NCI-H774 (cell line): ENCODE measurements at places on chromosomes 6 and 20.

GRCh38 chr20:5595744-5596143 is 154.5 kb upstream of the SHLD1 start:
- DNase-seq = no peak

DNA sequence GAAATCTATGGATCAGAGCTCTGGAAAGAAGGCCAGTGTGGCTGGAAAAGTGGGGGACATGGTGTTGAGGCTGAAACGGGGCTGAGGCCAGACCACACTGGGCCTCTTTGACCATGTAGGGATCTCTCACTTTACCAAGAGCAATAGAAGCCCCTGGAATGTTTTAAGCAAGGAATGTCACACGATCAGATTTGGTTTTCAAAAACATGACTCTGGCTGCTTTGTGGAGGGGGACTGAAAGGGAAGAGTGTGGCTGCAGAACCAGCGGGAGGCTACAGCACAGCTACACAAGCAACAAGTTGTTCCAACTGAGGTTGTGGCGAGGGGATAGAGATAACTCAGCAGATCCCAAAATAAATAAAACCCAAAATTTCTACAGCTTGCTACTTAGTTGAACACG is 346.0 kb downstream of the NRN1 start:
- DNase-seq = no peak

DNA sequence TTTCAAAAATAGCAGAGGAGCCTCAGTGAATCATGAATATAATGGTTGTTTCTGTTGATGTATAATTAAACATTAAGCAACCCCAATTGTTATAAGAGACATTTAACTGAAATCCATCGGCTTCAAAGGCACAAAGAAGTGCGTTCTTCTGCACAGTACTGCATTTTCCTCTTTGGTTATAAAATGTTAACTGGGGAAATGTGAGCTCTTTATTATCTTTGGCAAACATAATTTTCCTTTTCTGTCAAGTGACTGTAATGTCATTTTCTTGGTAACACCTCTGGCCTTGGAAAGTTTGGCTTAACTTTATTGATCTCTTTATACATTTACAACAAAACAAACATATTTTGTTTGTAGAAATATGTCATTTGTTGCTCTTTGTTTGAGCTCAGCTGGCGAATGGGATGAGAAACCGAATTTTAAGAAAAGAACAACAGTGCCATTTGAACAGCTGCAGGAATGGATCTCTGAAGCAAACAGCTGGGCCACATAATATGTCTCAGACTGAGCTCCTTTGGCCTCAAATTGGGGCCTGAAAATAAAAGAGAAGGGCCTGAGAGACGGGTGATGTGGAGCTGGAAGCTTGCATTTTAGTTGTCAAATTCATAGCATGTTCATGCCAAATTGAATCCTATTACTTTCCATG is 427.0 kb upstream of the SPTLC3 start:
- no peak for DNase-seq

GRCh38 chr6:162864911-162865310 is 137.1 kb downstream of the PACRG start:
- DNase-seq = no peak

GRCh38 chr20:36148439-36148838 is 6.1 kb upstream of the EPB41L1 start:
- DNase-seq = no peak

DNA sequence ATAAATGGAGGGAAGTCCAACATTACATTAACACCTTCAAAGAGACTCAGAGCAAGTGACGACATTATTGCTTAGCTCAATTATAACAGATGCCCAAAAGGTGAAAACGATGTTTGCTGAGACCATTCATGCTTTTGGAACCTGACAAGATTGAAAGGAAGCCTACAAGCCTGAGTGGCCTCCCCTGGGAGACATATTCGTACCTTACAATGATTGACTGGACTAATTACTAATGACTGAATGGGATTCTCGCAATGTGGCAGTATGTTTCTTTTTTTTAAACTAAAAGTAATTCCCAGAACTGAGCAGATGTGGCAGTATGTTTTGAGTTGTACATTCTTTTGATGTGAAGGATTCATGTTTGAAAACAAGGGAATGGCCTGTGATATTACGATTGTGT is 49.9 kb downstream of the VEGFA start:
- DNase-seq = no peak

DNA sequence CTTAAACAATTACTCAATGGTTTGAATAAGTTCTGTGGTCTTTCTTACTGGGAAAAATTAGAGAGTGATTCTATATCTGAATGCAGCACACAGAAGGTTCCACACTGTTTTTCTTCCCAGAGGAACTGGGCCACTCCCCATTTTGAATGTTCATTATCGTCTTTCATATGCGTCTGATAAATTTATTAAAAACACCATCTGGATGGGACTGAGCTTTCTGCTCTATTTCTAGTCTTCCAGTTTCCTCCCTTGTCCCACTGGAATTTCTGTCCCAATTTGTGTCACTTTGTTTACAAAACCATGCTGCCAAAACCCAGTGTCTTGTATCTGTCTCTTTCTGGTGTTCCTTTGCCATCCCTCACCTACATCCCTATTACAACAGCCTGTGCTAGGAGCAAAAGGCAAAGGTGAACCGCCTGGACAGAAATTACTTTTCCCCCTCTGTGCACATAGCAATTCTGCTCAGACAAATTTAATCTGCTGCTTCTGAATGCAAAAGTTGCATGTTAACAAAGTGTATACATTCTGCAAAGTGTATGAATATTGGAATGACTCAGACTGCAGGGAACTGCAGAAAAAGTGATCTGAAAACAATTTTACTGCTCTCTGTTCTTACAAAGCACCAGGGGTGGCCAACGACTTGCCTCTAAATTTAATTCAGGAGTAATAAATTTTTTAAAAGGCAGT is 333.6 kb downstream of the BTBD9 start:
- DNase-seq = no peak

DNA sequence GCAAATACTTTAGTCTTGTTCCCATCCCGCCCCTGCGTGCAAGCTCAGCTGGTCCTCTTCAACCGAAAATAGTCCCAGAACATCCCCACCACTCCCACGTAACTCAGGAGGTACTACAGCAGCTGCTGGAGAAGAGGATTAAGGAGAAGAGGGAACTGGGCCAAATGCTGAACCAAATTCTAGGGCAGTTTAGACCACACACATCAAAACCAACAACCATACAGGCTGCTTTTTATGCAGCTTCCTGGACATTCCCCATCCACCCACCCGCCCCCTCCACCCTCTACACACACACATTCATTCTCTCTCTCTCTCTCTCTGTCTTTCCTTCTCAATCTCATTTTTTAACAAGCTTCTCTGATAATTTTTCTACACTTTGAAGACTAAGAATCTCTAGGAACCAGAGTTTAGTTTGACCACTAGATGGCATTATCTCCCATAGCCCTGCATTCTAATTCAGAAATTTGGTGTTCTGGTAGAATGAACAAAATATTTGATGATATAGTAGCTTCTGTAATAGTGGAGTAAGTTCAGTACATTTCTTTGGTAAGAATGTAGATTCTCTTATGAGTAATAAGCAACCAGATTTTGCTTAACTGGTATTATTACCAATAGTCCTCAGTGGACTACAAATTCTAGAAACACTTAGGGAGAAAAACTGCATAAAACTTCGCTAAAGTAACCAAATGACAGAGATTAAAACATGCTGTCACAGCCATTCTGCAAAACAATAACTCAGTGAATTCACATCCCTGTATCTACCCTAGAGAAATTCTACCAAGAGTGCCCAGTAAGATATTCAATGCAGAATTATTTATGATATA is 52.1 kb upstream of the BEND6 start:
- no peak for DNase-seq

GRCh38 chr6:169237496-169238134 is 16.0 kb downstream of the THBS2 start:
- no peak for DNase-seq

DNA sequence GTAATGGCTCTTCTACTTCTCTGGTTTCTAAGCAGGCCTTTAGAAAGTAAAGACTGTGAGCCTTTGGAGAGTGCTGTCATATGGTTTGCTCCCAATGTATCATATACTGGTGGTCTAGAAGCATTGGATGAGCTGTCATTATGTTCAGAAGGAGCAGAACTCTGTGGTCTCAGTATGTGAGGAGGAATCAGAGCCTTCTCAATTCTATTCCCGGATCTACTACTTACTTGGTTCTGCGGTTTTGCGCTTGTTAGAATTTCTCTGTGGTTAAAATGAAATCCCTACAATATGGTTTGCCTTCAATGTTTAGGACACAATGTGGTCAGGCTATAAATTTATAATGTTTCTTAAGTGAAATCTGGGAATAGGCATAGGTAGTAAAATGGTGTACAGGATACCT is 64.6 kb downstream of the RWDD2A start:
- DNase-seq = no peak

DNA sequence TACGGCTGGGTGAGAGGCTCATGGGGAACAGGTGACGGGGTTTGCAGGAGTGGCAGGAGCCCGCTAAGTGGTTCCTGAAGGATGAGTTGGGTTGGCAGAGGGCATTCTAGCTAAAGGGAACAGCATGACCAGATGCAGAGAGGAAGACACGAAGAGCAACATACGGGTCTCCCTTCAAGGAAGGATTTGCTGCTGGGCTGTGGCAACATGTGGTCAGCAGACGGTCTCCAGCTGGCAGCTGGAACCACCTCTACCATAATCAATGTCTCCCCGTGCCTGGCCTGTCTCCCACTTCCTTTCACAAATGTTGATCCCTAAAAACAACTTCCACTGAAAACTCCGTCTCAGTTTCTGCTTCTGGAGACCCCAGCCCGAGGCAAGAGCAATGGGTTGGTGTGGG is 80.6 kb upstream of the SULF2 start:
- no peak for DNase-seq

GRCh38 chr6:108710030-108710429 is 138.2 kb upstream of the ARMC2 start:
- no peak for DNase-seq

DNA sequence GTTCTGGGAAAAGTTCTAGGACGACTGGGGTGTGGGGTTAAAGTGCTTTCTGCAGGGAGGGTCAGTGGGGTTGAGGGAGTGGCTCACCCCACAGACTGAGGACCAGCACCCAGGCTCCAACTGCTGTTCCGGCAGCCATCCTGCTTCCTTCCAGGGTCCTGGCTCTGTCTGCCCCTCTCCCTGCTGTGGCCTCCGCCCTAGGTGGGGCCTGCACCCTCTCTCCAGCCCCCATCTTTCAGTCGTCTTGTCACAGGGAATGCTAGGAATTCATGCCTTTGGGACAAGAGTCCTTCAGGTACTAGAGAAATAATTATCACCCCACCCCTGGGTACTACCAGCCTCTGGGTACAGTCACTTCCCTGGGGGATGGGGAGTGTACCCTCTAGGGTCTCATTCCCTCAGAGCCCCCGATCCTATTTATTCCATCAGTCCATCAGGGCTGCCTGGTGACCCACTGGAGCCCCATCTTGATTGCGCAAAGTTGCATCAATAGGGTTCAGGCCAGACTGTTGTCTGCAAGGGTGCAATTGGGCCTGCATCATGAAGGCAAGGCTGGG is at the start of gene AGER:
AGER (minus strand) TSS at position 170 of the 557 bp plus-strand sequence; CDS start at position 139, 31 bp downstream.
- no peak for DNase-seq

DNA sequence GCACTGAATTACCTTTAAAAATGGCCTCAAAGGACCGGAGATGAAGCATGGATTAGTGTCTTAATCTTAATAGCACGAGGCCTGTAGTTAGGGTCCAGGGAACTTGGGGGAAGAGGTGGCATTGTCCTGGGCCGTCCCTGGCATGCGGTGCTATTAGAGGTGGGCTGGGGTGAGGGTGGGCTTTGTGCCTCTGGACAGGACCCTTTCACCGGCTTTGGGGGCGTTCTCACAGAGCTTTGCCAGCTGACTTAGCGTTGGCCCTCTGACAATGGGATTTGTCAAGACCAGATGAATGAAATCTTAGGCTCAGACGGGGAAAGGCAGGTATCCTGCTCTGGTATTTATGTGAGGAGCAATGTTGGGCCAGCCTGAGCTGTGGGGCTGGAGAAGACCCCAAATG is 59.6 kb downstream of the ERMARD start:
- DNase-seq = no peak

DNA sequence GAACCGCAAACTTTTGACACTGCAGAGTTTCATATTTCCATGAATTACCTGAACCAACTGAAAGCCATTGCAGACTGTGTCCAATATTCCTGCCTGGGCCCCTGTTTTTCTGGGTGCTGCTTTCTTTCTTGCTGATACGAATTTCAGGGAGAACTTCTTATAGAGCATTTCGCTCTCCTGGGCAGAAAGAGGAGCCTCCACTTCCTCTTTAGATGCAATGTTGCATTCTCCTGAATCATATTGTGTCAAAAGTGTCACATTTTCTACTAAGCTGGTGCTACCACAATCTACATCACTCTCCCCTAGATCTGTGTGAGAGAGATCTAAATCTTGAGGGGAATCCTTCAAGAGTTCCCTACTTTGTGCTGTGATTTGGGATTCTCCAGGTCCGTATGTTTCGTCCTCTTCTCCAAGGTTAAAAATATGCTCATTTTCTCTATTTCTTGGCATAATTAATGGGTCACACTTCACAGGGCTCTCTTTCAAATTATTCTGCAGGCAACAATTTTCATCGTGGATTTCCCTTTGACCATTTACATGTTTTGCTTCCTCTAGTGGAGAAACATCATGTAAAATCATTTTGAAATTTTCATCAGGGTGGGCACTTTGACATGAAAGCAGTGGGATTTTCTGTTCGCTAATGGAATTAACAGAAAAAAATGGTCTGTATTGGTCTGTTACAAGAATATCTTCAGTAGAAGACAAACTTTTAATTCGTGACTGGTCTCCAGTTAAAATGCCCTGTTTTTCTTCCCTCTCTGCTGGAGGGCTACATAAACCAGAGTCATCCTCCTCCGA is 102.3 kb downstream of the DST start:
- DNase-seq = no peak

- DNase-seq = no peak
These were observed 1.8 kb downstream of the ADAM33 start for GRCh38 chr20:3679749-3680700.

DNA sequence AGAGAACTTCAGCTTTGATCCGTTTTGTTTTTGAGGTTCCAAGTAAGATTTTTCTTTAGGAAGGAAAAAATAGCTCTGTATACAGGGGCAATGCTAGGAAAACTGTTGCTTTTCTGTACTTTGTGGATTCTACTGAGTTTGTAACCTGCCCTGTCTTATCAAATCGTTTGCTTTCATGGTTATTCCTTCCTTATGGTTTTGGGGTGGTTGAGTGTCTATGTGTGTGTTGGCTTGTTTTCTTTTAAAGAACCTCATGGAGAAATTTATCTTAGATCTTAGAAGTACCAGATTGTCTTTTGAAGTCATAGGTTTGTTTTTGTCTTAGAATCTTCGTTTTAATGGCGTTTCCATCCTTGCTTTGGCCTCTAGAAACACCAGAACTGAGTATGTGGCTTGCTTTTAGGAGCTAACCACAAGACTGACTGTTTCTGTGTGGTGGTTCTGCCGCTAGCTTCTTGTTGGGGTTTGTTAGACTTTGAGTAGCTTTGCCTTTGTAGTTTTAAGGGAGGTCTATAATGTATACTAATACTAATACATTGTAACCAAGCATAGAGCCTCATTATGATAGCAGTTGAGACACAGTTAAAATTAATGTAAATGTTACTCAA is 86.8 kb downstream of the RPP40 start:
- DNase-seq = no peak

- DNase-seq = no peak
These were observed 324.7 kb upstream of the JAG1 start for GRCh38 chr20:10998476-10998875.

- no peak for DNase-seq
These were observed 27.9 kb downstream of the PLEKHG1 start for GRCh38 chr6:150627585-150628025.
